Activated CD4-positive, alpha-beta T cell treated with anti-CD3 and anti-CD28 coated beads, Interleukin-2, amount 10 ng/mL, durations not matched to agents 24 days and 14 days (primary cell): ENCODE measurements at places on chromosomes 11 and 22. TPM values are rescaled to one million over a fixed set of nuclear protein-coding genes. Genes with fewer than 3 reads are reported as not detected.

The MDK gene
- total RNA-seq: 5.4 and 7.1 TPM in 2 replicates

The POU2AF2 gene
- 0.44 TPM in 1 of 2 replicates, not detected in the other for total RNA-seq

The FAM111A gene
- total RNA-seq: 62.2 and 71.2 TPM in 2 replicates

The EI24 gene
- 61.7 TPM in 2 replicates for total RNA-seq

The ZMAT5 gene
- total RNA-seq: 24.9 and 26.1 TPM in 2 replicates

The ALDH3B2 gene
- total RNA-seq: not detected in 2 replicates

The CHCHD10 gene
- total RNA-seq: 122 and 126 TPM in 2 replicates

The ACTN3 gene
- total RNA-seq: 0.07 TPM in 2 replicates

The JAML gene
- 303 and 318 TPM in 2 replicates for total RNA-seq

The CCDC81 gene
- total RNA-seq: 0.75 and 1.4 TPM in 2 replicates

The DEFB131B gene
- total RNA-seq: not detected in 2 replicates

The GSTT2B gene
- total RNA-seq: 0.36 TPM in 1 of 2 replicates, not detected in the other

The TST gene
- 5.2 and 5.8 TPM in 2 replicates for total RNA-seq

The TXN2 gene
- total RNA-seq: 96.5 and 98.7 TPM in 2 replicates

The RASL10A gene
- total RNA-seq: 0.30 and 0.64 TPM in 2 replicates

The OR8B3 gene
- total RNA-seq: not detected in 2 replicates

The XPNPEP3 gene
- total RNA-seq: 17.6 and 17.7 TPM in 2 replicates
